ENCODE measurements at places on chromosomes 1 and 21.

DNA sequence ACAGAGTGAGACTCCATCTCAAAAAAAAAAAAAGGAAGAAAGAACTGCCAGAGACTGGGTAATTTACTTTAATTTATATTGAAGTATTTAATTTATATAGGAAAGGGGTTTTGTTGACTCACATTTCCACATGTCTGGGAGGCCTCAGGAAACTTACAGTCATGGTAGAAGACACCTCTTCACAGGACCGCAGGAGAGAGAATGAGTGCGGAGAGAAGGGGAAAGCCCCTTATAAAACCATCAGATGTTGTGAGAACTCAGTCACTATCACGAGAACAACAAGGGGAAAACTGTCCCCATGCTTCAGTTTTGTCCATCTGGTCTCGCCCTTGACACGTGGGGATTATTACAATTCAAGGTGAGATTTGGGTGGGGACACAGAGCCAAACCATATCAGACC is 25.8 kb upstream of the PPP1R8 start:
- no peak for DNase-seq

DNA sequence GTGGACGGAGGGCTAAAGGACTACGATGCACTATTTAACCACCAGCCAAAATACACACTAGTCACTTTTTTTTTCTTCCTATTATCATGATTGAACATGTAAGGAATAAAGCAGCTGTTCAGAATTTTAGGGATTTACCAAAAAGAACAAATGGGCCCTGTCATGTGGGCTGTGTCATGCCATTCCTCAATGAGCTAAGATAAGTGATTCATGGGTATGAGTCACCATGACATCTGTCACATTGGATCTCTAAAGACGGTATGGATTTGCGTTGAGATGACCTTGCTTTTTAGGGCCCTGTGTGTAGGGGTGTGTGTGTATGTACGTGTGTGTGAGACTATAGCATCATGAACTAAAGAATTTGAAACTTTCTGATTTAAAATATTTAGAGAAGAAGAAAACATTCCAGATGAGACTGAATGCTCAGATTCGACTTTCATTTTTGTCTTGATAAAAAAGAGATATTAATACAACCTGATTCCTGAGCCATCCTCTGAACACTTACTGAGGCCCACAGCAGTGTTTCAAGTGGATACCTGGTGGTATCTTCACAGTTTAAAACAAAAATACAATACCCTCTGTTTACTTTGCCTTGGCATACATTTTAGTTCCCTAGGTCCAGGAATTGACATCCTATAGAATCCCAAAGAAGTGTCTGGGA is 246.1 kb upstream of the DUSP10 start:
- DNase-seq = no peak

DNA sequence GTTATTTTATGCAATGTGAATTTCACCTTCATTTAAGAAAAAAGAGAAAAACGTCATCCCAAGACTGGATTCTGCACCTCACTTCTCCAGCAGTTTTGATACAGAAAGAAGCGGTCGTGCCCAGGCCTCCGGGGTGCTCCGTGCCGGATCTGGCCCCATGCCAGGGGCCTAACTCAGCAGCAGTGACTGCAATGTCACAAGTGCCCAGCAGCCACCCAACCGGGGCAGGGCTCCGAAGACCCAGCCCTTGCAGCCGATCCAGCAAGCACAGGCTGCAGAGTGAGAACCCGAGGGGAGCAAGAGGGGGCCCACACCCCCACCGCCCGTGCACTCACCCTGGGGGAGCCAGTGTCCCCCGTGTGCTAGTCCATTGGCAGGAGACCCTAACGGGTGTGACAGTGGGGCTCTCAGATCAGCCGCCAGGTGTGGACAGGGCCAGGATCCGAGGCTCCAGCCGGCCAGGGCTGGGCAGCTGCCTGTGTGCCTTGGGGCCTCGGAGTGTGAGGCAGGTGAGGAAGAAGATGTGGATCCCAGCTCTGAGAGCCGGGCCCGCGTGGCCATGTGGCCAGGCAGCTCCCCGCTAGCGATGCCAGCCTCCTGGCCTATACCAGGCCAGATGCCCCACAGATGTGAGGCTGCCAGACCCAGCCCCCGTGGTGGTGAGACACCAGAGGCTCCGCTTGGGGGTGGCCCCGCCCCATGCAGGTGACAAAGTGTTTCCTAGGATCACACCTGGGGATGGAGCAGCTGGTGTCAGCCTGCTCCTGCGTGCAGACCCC is 60.6 kb downstream of the MEGF6 start:
- no peak for DNase-seq

GRCh38 chr1:152189657-152190442 is 30.8 kb upstream of the RPTN start:
- DNase-seq = peak; percentile 11

- DNase-seq = no peak
Measured at GRCh38 chr1:64598100-64598571, 128.2 kb downstream of the CACHD1 start.

GRCh38 chr1:17669305-17669704 is 85.8 kb upstream of the ACTL8 start:
- no peak for DNase-seq

- DNase-seq = no peak
Measured at GRCh38 chr1:154324241-154324640, 1.1 kb upstream of the ATP8B2 start.

DNA sequence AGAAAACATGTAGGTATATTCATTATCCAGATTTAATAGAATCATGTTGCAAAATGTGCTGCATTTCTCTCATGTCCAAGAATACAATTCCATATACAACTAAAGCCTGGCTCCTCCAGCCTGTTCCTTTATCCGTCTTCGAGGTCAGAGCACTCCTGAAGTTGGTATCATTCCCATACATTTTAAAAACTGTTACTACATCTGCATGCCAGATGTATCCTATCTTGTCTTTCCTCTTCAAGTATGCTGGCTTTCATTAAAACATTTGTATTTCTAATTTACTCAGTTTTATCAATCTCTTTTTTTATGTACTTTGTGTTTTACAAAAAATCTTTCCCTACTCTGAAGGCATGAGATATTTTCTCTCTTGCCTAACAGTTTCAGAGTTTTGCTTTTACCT is 536.6 kb upstream of the USP24 start:
- no peak for DNase-seq

DNA sequence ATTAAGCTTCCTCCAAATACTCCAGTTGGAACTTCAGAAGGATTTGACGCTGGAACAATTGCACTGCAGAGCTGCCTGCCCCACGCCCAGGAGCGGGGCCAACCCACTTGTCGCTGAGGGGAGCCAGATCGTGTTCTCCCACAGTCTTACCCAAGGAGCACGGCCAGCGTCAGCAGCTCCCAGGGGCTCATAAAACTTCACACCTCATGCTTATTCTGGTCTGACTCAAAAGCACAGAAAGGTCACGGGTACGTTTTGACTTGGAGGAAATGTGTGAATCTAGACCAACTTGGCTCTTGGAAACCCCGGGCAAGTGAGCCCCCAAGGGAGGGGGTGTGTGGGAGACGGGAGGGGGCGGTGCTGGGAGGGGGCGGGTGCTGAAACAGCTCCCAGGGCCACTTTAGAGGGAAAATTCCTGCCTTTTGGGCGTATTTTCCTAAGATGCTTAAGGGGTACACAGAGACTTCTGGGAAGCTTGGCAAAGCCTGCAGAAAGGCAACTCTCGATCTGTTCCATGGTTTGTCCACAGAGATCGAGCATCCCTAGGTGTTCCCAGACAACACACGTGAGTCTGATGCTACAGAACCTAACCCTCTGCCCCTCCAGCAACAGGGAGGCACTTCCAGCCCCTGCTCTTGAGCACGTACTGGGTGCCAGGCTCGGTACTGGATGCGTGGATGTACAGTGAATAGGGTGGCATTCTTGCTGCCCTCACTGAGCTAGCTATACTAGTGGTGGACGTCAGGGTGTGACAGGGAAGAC is 98.9 kb downstream of the DHRS3 start:
- DNase-seq = no peak

DNA sequence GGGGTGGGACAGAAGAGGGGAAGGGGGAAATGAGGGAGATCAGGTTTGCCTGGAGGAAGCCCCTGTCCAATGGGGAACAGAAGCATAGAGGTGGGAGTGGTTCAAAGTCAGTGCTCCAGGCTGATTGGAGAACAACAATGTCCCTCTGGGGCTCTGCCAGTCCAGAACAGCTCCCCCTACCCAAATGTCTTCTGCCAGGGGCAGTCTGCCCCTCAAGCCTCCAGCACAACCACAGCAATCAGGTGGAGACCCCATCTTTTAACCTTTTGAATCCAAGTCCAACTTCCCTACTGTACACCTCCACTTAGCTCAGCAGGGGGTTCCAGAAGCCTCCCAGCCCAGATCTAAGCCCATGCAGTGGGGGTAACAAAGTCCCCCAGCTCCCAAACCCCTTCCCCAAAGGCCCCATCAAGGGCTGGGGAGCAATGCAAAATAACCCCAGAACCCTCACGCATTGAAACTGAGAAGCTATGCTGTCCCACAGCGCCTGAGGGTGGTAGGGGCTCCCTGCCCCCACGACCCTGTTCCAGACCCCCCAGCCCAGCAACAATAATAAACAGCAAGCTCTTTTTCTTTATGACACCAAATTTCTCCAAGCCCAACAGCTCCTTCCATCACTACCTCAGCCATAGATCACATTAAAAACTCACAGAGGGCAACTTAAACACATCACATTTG is 3.3 kb downstream of the AHDC1 start:
- no peak for DNase-seq

DNA sequence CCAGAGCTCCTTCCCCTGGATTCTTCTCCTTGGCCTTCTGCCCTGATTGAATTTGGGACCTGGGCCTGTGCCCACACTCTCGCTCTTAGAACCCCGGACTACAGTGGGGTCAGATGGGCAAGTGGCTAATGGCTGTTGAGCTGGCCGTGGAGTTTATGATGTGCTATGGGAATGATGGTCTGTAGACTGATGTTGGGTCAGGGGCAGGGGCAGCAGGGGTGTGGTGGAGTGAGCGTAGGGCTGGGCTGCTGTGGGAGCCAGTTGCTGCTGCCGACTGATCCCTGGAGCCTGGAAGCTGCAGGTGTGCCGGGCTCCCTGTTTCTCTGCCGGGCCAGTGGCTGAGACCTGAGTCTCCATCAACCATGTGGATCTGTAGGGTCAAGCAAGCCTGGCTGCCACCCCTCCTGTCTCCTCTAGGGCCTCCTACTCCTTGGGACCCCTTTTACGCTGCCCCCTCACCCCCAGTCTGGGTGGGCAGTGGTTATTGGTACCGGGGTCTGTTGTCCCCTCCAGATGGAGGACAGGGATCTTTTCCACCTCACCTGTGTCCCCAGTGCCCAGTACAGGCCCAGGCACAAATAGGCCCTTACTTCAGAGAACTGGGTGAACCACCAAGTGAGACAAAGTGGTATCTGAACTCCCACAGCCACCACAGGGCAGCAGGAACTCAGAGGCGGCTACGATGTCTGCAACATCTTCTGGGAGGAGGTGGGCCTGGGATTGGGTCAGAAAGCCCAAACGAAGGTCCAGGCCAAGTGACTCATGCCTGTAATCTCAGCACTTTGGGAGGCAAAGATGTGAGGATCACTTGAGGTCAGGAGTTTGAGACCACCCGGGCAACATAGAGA is 5.1 kb downstream of the PODN start:
- no peak for DNase-seq

- DNase-seq = peak; percentile 82
Measured at GRCh38 chr21:34889320-34889675, 159.8 kb downstream of the RUNX1 start.

GRCh38 chr1:33228935-33229487 is 27.3 kb upstream of the ZNF362 start:
- no peak for DNase-seq

DNA sequence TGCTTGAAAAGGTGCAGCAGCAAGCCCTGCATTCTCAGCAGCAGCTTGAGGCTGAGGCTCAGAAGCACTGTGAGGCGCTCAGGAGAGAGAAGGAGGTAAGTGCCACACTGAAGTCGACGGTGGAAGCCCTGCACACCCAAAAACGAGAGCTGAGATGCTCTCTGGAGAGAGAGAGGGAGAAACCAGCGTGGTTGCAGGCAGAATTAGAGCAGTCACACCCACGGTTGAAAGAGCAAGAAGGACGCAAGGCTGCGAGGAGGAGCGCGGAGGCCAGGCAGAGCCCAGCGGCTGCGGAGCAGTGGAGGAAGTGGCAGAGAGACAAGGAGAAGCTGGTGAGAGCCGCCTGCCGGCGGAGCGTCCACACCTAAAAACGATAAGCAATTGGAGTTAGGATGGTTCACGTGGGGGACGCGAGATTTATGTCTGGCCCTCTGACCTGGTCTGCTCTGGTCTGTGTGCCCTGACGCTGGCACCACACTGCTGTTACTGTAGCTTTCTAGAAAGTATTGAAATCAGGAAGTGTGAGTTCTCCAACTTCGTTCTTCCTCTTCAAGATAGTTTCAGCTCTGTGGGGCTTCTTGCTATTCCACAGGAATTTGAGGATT is 26.7 kb upstream of the DIP2A start:
- DNase-seq = no peak

All from GM06990 (cell line).